ENCODE measurements at places on chromosomes 11 and 22.

DNA sequence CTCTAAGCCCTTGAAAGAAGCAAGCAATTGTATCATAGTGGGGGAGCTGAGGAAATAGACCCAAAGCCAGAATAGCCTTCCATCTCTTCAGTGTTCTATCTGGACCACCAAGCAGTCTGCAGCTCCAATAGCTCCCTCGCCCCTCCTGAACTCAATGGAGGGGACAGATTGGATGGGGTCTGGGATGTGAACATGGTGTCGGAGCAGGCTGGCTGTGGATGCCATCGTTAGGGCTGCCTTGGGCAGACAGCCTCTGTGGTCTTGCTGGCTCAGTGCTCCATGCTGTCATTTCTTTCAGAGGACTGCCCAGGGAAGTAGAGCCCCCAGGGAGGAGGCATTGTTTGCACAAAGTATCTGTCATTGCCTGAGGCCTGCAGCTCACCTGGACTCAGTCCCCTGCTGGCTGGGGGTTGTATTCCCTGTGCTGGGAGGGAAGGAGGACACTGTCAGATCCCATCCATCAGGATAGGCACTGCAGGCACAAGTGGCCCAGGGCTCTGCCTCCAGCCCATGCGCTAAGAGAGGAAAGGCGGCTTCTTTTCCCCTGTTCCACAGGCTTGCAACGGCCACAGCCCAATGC is 537.7 kb downstream of the BUD13 start:
- no peak for DNase-seq

GRCh38 chr11:61264371-61264770 is 23.4 kb downstream of the PGA5 start:
- no peak for DNase-seq

GRCh38 chr11:71544525-71545214 is 3.5 kb upstream of the KRTAP5-9 start:
- no peak for DNase-seq

GRCh38 chr11:108198833-108199232 is 23.6 kb downstream of the NPAT start:
- DNase-seq = no peak

- DNase-seq = no peak
These were observed 360.9 kb upstream of the NARS2 start for GRCh38 chr11:78935398-78936068.

DNA sequence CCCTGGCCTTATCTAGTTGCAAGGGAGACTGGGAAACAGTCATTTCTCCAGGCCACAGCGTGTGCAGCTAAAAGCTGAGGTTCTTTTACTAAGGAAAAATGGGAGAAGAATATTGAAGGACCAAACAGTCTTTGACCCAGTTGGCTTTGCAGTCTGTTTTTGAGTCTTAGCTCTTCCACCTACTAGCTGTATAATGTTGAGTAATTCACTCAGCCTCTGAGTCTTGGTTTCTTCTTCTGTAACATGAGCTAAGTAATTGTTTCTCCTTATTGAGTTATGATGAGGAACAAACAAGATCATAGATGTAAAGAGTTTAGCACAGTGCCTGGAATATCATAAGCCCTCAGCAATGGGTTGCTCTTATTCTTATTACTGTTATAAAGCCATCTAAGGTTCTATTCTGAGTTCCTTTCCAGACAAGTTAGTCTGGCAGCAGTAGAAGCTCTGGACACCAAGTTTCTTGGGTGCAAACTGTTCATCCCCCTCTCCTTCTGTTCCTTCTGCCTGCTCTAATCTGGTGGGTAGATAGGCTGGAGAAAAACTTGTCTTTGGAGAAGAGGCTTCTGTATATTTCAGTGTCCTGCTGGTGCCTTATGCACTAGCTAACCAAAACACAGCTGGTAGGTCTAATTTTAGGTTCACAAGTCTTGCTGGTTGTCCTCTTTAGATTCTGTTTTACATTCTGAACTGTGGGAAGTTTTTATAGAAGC is 13.5 kb downstream of the TRIM44 start:
- no peak for DNase-seq

- peak; percentile 63 for DNase-seq
These were observed 10.1 kb upstream of the PDGFB start for GRCh38 chr22:39254789-39255298.

- DNase-seq = no peak
These were observed 2.7 kb upstream of the PPP6R3 start for GRCh38 chr11:68457898-68458249.

DNA sequence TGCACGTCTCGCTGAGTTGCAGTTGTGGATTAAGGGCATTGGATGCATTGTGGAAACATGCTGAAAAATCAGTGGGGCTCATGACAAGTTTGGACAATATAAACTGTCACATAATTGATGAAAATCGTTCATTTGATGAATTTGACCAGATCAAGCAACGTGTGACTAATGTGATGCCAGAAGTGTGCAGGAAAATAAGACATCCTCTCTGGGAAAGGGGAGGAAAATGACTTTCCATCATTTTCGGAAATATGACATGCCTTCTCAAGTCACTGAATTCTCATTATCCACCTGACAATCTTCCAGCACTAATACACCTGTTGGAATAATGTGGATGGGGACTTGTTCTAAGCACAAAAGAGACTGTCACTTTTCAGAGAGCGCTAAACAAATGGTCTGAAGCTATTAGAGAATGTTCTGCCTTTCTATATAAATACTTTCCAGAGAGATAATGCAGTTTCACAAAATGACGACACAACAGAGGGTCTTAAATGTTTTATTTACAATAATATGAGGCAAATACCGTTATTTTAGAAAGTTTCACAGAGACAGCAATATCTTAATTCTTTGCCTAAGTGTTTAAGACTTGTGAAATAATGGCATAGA is 1741.9 kb upstream of the RAG2 start:
- DNase-seq = no peak

DNA sequence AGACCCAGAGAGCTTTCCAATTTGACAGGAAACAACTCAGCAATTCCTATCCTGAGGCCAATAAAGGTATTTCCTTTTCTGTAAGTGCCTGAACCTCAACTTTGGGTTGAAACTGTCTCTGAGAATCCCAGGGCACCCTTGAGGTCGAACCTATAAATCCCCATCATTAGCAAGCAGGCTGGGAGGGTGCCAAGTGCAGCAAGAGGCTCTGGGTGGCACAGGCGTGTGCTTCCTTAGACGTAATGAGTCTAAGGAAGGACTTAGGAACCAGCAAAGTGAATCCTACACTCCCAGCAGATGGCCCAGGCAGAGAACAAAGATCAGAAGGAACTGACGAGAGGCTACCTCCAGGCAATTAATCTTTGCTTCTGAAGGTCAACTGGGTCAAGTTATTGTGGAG is 234.3 kb upstream of the NARS2 start:
- DNase-seq = no peak
